ENCODE measurements at places on chromosomes 16 and 17. TPM values are rescaled to one million over a fixed set of nuclear protein-coding genes. Genes with fewer than 3 reads are reported as not detected.

GRCh38 chr17:77184474-77184873 is 43.7 kb downstream of the SEC14L1 start:
- no peak for DNase-seq

GRCh38 chr16:54933281-54934011 is 2.8 kb downstream of the IRX5 start:
- peak; percentile 7 for DNase-seq

ITGAD gene
- not detected for total RNA-seq

DNA sequence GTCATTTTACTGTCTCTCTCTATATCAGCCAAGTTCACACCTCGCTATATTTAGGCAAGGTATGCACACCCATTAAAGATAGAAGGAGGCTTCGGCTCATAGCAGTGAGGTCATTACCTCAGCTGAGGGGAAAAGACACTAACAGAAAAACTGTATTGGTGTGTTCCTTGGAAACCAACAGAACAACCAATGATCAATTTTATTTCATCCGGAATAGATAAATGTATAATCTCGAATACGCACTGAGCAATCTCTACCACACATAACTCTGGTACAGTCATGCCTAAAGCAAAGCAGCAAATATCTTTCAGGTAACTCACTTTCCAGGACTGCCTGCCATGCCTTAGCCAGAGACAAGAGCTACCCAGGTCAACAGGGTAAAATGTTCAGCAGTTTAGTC is 109.9 kb upstream of the CORO6 start:
- DNase-seq, result no peak

DNA sequence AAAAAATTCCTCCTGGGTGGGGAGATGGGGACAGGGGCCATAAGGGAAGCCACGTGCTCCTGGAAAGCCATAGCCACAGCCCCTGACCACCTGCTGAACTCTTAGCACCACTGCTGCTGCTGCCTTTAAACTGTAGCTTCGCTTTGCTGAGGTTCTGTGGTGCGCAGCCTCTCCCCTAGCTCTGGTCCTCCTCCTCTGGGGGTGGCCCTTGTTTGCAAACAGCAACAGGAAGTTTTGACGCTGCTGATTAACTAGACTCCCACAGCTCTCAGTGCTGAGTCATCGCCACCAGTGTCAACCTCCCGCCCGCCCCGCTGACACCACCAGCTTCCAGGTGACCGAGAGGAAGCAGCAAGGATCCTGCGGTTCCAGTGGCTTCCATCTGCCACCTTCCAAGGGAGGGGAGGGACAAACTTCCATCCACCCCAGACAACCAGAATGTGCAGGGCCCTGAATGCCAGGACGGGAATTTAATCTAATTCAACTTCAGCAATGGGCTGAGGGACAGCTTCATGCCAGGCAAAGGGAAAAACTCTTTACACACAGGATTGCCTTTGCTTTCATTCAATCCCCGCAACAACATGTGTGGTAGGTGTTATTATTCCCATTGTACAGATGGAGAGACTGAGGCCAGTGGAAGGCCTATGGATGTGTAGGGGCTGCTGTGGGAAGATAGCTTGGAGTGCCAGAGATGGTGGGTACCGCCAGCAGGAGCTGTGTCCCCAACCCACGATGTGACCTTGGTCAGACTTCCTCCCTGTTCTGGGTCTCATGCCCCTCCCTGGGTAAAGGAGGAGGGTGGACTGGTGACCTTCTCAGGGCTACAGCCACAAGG is 8.1 kb upstream of the KIFC3 start:
- DNase-seq, result peak; percentile 90

DNA sequence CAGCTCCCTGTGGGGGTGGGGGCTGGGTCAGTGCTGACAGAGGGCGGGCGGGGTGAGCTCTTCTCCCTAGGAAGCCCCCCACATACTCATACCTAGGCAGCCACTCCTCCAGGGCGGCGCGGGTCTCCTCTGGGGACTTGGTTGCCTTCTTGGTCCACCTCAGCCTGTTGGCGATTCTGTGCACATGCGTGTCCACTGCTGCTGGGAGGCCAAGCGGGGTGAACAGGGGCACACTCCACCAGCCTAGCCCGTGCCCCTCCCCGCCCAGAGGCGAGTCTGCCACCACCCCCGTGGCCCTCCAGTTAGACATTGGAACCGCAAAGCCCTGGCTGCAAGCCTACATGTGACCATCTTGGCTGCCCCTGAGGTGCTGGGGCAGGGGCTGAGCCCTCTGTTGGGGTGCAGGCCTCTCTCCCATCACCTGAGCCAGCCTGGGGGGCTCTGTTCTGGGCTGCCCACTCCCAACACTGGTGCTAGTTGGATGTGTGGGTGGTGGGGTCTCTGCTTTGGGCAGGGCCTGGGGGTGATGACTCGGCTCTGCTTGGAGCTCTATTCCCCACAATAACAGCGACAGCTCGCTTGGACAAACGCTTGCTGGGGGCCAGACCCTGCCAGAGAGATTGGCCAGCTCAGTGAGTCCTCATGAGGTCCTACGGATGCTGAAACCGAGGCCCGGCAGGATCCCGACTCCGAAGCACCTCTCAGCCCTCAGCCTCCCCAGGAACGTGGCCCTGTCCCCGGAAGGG is 7.4 kb downstream of the NTHL1 start:
- no peak for DNase-seq

DNA sequence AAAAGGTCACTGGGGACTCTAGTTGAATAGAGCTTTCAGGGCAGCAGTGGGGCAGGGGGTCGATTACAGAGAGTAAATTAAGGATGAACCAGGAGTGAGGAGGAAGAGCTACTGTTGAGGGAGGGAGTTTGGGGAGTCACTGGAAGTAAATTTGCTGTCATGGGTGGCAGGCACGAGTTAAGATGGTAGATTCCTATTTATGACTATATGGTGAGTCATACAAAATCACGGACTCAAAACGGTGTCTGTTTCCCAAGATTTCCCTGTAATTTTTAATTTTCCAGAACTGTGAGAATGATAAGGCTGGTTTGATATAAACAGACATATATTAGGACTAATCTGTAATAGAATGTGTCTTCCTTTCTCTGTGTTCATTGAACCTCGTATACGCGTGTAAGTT is 287.6 kb upstream of the GOT2 start:
- DNase-seq, result no peak

All from dermis blood vessel endothelial cell (primary cell).